ENCODE measurements at places on chromosomes 5 and 9. TPM values are rescaled to one million over a fixed set of nuclear protein-coding genes. Genes with fewer than 3 reads are reported as not detected.

Gene C5orf52
- total RNA-seq, result not detected

Gene IFNK
- total RNA-seq, result not detected

Gene IL31RA
- not detected for total RNA-seq

DNA sequence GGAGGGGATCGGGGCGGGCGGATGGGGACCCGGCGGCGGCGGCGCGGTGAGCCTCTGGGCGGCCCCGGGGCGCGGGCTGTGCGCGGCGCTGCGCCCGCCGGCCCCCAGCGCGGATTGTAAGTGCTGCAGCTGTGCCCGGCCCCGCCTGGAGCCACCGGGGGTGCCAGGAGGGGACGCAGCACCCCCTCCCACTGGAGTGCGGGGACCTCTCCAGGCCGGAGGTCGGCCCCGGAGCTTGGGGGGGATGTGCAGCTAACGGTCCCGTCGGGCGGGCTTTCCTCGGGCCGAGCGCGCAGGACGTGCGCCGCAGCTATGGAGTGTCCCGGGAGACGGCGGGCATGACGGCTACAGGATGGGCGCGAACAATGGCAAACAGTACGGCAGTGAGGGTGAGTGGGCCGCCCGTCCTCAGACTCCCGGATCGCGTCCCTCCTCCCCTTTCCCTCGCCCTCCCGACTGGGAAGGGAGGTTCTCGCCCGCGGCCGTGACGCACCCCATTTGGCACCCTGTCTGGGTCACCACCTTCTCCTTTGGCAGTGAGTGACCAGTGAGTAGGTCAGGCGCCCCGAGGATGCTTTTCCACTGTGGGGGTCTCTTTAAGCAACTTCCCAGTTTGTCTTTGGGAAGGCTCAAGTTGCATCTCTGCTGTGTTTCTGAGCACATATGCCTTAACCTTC, 483 bp downstream of the FBXL7 start:
- peak; percentile 50 for DNase-seq

GRCh38 chr5:149326611-149327010, 18.7 kb upstream of the GRPEL2 start:
- no peak for DNase-seq

GRCh38 chr5:169001394-169001793, 299.5 kb downstream of the SLIT3 start:
- DNase-seq, result no peak

Data from ureter (tissue), 1 donor.